ENCODE measurements at places on chromosomes 2 and 18.

- no peak for DNase-seq
Measured at GRCh38 chr2:126675637-126676036, 19.7 kb downstream of the GYPC start.

- no peak for DNase-seq
Measured at GRCh38 chr2:191009541-191010374, 4.2 kb downstream of the STAT1 start.

GRCh38 chr18:33581856-33582255 lies 3.8 kb downstream of the ASXL3 start:
- DNase-seq: no peak

GRCh38 chr2:2662037-2662846 lies 331.2 kb upstream of the MYT1L start:
- no peak for DNase-seq

DNA sequence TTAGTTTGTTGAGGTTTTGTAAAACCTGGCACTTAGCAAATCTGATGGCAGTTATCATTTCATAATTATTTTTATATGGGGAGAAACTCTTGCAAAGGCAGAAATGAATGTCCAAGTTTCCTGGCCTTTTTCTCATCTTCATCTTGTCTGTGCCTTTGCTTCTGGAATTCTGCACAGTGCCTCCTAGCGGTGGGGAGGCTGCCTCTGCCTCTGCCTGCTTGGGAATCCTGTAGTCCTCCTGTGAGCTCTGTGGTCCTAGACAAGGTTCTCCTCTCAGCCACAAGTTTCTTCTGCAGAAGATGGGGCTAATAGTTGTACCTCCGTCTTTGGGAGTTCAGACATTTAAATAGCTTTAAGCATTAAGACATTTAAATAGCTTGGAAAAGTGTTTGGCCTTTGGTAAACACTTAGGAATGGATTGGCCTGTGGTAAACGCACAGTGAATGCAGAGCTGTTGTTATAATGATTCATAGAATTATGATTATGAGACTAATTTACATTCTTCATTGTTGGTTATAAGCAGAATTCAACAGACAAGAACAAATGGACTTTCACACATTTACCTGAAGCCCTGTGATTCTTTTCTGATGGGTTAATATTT lies 101.2 kb downstream of the ZNF236 start:
- DNase-seq: no peak

DNA sequence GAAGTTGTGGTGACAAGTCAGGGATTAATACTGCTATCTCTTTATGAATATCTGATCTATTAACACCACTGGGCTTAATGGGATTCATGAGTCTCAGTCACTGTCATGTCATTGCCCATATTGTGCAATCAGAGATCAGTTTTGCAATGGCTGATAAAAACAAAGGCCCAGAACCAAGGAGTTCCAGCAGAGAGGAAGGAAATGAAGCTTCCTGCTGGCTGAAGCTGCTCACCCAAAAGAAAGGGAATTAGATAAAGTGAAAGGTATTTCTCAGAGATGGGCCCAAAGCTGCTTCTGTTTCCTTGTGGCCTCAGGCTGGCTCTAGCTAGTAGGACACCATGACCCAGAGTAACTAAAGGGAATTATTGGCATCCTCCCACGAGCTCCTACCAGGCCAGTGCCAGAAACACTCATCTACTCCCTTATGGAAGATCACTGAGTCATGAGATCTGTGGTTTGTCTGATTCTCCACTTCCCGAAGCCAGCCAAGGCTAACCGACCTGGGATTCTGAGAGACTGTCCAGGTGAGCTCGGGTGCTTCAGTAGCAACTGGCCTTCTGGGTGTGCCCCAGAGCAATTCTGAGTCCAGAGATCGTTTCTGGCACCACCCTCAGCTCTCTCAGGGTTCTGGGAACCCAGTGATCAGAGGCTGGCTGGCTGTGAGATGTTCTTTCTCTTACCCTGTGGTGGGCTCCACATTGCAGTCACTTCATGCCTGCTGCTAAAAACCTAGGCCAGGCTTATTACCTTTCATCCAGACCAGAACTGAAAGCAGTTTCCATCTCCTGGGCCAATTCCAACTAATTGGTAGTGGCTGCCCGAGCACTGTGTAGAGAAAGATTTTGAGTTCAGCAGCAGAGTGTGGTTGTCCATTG lies 129.5 kb upstream of the PELI1 start:
- peak; percentile 83 for DNase-seq

DNA sequence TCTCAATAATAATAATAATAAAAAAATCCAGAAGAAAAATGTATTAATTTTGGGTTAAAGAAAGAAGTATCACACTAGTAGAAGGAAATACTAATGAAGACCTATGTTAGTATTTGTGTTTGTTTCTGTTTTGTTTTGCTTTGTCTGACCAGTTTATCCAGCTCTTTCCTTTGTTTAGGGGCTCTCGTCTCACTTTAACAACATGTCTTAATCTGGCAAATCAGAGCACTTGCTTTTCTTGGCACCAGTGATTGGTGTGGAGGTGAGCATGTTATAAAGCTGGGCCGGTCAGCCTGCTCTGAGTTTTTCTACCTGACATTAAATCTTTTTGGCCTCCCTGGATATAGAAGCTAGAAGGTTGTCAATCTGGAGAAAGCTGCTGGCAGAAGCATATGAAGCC lies 15.1 kb upstream of the MEX3C start:
- DNase-seq: no peak

DNA sequence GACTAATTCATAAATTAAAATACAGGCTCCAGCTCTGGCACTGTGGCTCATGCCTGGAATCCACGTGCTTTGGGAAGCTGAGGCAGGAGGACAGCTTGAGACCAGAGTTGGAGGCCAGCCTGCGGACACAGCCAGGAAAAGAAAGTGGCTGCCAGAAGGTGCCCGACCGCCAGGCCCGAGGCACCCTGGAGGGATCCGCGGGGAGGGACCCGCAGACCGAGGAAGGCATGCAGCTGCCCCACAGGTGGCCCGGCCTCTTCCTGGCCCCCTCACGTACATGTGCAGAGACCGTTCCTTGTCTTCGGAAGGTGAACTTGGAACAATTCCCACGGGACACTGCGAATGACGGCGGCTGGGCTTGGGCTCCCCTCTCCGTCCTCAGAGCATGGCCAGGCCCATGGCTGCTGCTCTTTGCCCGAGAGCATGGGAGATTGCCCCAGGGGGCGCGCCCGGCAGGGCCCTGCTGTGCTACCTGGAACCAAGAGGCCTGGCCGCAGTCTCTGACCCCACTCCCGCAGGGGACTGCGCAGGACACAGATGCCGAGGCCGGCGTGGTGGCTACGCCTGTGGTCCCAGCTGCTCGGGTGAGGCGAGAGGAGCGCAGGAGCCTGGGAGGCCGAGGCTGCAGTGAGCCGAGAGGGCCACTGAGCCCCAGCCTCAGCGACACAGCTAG lies 55.6 kb upstream of the IMP4 start:
- no peak for DNase-seq
